ENCODE measurements at places on chromosomes 6 and 20.
A peak's percentile ranks its signal among the peaks of the same experiment; 100 is the strongest.

GRCh38 chr6:159307246-159307790 lies 138.1 kb downstream of the FNDC1 start:
- DNase-seq: no peak

DNA sequence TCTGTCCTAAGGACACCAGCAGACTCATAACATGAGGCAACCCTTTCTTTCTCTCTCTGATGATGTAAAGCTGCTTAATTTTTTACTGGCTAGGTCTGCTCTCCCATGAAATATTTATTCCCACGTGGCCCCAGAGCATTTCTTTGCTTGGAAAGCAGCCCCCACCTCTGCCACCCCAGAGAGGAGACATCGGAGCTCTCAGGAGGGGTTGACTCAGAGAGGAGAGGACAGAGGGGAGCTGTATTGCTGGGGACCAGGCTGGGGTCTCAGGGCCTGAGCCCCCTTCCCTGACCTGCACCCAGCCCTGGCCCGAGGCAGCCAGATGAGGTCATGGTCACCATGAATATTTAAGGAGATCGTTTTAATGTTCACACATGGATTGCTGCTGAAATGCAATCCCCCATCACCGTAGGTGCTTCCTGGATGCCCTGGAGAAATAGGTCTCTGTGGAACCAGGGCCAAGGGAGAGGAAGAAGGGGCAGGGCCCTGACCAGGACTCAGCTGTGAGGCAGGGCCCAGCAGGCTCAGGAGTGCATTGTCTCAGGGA lies 117.5 kb downstream of the DLL1 start:
- no peak for DNase-seq

- no peak for DNase-seq
Measured at GRCh38 chr6:79670789-79671188, 39.7 kb downstream of the SH3BGRL2 start.

GRCh38 chr6:92259171-92259570 lies 1160.2 kb downstream of the EPHA7 start:
- no peak for DNase-seq

DNA sequence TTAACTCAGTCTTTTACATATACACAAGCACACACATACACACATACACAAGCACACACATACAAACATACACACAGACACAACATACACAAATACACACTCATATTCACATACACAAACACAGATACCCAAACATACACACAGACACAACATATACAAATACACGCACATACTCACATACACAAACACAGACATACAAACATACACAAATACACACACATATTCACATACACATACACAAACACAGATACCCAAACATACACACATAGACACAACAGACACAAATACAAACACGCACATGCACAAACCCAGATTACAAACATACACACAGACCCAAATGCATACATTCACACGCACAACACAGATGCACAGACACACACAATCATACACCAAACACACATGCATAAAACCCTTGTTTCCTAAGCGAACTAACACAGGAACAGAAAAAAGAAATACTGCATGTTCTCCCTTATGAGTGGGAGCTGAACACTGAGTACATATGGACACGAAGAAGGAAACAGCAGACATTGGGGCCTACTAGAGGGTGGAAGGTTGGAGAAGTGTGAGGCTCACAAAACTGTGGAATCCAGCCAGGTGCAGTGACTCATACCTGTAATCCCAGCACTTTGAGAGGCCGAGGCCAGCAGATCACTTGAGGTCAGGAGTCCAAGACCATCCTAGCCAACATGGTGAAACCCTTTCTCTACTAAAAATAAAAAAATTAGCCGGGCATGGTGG lies 34.2 kb downstream of the PIM1 start:
- no peak for DNase-seq

DNA sequence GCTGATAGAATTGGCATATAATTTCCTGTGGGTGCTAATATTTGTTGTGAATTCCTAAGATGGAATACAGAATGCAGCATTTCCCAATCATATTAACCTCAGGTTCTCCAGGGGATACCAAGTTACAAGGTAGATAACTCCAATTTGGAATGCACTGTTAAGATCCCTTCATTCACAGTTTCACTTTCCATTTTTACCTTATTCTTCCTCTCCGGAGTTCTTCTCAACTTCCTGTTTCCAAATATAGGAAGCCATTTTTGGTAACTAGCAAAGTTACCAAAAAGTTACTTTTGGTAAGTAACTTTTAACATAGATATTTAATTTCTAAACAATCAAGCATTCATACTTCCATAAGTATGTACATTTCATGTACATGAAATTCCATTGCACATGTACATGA lies 63.5 kb upstream of the PHACTR2 start:
- DNase-seq: no peak

DNA sequence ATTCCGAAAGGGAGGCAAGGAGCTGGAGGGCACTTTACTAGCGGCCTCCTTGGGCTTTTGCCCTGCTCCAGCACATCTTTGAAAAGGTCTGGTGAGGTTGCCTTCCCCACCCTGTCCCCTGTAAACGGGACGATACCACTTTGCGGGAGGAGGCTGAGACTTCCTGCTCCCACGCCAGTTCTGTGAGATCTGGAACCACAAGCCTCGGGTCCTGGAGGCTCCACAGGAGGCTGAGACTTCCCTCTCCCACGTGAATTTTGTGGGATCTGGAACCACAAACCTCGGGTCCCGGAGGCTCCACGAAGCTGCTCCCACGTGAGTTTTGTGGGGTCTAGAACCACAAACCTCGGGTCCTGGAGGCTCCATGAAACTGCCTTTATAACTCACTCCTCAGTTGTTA lies 209.3 kb downstream of the DLL1 start:
- no peak for DNase-seq

DNA sequence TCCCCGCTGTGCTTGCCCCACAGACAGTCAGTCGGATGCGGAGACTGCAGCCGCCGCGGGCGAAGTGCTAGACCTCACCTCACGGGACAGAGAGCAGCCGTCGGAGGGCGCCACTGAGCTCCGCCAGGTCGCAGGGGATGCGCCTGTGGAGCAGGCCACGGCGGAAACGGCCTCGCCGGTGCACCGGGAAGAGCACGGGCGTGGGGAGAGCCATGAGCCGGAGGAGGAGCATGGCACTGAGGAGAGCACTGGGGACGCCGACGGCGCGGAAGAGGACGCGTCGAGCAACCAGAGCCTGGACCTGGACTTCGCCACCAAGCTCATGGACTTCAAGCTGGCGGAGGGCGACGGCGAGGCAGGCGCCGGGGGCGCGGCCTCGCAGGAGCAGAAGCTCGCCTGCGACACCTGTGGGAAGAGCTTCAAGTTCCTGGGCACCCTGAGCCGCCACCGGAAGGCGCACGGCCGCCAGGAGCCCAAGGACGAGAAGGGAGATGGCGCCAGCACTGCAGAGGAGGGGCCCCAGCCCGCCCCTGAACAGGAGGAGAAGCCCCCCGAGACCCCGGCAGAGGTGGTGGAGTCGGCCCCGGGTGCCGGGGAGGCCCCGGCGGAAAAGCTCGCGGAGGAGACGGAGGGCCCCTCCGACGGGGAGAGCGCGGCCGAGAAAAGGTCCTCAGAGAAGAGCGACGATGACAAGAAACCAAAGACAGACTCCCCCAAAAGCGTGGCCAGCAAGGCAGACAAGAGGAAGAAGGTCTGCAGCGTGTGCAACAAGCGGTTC lies 66.4 kb downstream of the SSR1 start:
- no peak for DNase-seq

- no peak for DNase-seq
Measured at GRCh38 chr6:63268574-63268973, 51.2 kb downstream of the LGSN start.

DNA sequence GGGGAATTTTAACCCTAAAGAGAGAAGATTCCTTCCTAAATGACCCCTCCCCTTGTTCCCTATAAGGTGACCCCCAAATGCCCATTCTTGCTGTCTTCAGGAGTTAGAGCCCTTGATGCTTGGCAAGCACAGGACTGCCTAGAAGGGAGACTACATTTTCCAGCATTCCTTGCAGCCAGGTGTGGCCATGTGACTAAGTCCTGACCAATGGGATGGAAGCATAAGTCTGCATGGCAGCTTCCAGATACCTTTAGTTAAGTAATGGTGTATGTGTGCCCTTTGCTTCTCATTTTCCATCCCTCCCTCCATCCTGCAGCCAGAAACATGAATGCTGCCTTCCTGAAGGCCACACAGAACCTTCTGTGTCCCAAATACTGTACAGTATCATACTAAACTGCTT lies 5.5 kb downstream of the BFSP1 start:
- peak; percentile 56 for DNase-seq

GRCh38 chr6:155247618-155248007 lies 16.2 kb upstream of the CLDN20 start:
- DNase-seq: no peak

Data from NCI-H524 (cell line).